ENCODE measurements at places on chromosomes 6 and 20.

DNA sequence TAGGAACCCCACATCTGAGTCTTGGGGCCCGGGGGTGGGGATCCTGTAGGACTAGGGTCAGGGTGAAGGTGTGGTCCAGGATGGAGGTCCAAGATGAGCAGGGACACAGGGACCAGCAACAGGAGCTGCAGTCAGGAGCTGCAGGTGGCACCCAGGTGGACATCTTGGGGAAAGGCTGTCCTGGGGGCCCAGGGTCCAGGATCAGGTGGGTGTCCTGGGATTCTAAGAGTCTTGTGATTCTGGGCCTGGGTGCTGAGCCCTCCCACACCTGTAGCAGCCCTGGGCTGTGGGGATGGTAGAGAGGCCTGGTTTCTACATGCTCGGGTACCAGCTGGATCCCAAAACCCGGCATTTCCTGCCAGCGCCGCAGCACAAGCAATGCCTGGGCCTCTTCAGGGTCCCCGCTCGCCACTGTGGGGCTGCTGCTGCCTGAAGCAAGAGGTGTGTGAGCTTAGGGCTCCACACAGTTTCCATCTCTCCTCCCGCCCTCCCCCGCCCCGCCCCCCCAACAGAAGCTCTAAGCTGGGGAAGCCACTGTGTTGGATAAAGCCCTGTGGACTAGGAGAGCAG is 20.7 kb downstream of the ERGIC3 start:
- no peak for DNase-seq

- DNase-seq = no peak
Observed at GRCh38 chr6:141986457-141986856, 146.3 kb upstream of the GJE1 start.

- DNase-seq = no peak
Observed at GRCh38 chr20:63591147-63591533, 17.1 kb upstream of the HELZ2 start.

DNA sequence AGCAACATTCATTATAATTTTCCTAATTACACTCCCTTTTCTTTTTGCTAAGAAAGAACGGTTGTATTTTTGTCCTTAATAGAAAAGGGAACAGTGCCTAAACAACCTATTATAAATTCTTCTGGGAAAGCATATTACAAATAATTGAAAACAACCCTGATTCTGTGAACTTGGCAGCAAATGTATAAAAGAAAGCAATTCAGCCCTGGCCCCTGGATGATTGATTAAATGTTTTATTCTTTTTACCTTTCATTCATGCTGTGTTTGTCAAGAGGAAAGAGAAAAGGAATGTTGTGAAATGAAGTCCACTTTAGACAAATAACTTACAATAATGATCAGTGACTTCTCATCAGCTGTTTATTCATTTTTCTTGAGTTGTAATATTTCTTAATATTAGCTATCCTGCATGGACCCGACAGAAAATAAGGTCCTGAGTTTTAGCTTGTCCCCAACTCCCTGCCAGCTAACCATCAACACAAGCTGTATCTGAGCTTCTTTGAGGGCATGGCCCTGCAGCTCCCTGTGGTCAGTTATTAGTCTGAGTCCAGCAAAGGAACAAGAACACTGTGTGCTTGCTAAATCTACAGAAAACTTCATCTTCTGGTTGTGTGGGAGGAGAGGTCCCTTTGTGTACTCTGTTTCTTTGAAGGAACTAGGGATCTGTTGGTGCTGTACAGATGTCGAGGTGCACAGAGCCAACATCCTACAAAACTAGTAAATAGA is 248.2 kb downstream of the LAMA2 start:
- no peak for DNase-seq

GRCh38 chr20:38962928-38963401 is 821 bp downstream of the DHX35 start:
- peak; percentile 51 for DNase-seq

- DNase-seq = no peak
Observed at GRCh38 chr6:89873721-89874120, 20.5 kb upstream of the GJA10 start.

DNA sequence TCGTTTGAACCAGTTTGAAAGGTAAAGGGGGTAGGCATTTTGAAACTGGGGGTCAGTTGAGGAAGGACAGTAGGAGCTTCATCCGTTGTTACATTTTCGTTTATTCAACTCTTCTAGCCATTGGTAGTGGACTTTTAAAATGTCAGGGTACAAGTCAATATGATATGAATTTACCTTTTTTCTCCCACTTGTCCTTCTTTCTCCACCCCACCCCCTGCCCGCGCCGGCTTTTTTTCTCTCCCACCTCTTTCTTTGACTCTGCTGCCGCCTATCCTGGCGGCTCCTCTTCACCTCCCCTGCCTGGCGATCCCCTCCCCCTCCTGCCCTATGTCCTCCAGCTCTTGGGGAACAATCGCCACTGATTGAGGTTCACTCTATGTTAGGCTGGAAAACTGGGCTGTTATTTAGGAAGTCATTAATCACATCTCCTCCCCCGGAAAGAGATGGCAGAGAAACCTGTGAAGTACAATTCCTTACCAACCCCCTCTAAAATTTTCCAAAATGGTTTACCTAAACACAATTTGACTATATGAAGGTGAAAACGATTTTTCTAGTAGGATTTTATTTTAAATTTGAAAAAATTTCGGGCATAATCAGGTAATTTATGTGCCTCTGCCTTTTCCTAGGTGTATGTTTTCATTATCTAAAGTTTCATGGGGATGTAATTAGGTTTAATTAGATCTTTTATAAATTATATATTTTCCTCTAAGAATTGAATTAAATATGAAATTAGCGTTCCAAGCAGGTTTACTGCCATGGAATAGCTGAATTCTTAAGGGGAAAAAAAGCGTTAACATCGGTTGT is 778 bp upstream of the LIN28B start:
- peak; percentile 68 for DNase-seq

DNA sequence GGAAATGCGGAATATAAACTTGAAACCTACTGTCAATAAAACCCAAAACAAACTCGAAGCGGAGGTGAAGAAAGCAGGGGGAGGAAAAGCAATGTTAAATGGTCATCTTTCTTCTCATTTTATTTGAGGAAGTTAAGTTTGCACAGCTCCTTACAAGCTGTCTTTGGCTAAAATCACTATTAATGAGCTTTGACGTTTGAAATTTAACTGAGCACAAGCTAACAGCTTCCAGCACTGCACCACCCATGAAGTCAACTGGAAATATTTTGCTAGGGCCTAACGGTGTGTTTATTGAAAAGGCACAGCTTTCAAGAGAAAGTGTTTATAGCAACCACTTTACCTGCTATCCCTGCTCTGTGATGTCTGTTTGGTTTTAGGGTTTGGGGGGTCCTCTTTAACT is 103.8 kb downstream of the PKHD1 start:
- no peak for DNase-seq

GRCh38 chr6:159602431-159603041 is 90.5 kb downstream of the SOD2 start:
- DNase-seq = no peak

DNA sequence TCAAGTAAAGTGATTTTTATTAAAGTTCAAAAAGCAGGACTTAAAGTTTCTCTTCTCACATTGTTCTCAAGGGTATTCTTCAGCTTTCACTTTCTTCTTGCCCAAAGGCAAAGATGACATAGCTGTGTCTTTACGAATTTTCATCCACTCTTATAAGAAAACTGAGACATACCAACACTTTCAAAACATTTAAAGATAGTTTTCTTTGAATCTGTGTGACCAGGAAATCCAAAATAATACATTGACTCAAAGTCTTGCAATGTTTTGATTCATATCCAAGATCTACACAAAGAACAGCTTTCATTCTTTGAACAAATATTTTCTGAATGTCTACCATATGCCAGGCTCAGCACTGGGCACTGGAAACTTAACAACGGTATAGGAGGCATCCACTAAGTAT is 117.9 kb downstream of the SIM1 start:
- DNase-seq = no peak

- DNase-seq = no peak
Observed at GRCh38 chr20:47669927-47670890, 115.1 kb downstream of the SULF2 start.

DNA sequence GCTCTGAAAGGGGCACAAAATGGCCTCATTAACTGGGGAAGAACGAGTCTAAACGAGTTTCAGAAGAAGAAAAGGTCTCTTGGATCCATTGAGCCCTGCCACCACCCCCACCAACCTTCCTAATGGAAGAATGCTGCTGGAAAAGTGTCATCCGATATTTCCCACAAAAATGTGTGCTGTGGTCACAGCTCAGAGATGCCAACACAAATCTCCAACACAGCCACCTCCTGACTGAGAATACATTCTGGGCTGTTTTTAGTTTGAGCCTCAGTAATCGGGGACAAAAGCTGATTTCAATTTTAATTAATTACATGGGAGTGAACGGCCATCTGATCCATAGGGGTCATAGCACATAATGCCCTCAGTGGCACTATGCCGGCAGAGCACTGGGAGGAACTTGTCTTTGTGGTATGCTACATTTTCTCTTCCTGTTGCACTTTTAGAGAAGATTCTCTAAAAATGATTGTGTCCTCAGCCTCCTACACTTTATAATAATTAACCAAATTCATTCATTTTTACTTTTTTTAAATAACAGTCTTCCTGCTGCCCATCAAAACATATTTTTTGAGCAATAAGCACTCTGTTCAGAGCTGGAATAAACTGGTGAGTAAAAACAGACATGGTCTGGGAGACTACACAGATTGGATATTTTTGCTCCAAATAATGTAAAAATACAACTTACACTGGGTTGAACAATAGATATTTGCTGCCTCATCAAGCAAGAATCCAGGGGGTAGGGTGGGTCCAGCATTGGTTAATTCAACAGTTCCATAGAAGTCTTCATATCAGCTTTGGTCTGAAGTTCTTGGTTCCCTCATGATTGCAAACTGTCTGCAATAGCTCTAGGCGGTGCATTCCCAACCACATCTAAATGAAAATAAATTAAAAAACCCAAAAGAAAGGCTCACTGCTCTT is 143.6 kb upstream of the TMEM170B start:
- DNase-seq = peak; percentile 24

DNA sequence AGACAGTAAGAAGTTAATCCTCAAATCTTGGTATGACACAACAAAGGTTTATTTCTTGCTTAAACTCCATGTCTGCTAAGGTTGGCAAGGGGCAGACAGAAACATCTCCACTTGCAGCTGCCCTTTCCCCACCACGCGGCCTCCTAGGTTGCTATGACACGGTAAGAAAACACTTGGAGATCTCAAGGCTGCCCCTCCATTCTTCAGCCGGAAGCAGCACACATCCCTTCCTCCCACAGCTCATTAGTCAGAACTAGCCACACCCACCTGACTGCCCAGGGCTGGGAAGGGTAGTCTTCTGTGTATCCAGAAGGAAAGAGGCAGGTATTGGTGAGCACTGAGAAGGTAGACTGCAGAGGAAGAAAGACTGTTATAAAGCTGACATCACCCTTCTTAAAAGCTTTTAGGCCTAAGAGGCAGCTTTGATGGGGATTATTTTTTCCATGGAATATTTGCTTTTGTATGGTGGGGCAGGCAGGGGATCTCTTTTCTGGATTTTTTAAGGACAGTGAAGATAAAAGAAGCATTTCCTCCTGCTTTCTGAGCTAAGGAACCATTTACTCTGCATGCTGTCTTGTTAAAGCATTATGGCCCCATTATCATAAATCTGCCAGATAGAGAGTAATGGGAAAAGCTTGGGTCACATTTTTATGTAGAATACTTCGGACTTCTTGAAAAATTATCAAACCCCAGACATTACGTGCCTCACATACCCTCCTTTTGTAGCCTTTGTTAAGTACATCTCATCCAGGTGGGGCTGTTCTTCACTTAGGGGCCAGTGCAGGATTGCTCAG is 41.6 kb downstream of the MRAP2 start:
- no peak for DNase-seq

DNA sequence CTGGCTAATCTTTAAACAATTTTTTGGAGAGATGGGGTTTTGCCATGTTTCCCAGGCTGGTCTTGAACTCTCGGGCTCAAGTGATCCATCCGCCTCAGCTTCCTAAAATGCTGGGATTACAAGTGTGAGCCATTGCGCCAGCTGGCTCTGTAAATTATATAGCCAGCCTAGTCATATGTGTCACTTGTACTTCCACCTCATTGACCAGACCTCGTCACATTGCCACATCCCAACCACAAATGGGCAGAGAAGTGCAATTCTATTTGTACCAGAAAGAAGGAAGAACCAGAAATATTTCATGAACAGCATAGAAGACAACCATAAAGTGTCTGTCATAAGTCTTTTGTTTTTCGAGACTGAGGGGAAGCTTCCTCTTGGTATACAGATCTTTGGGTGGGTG is 304.9 kb upstream of the RNF24 start:
- peak; percentile 96 for DNase-seq

- DNase-seq = no peak
Observed at GRCh38 chr6:5230081-5230480, 30.7 kb downstream of the LYRM4 start.

GRCh38 chr6:37812841-37813240 is 6.7 kb upstream of the ZFAND3 start:
- DNase-seq = peak; percentile 30

- no peak for DNase-seq
Observed at GRCh38 chr20:51584116-51584515, 41.6 kb upstream of the NFATC2 start.

- DNase-seq = no peak
Observed at GRCh38 chr6:149170564-149171452, 146.7 kb upstream of the TAB2 start.

GRCh38 chr20:51631011-51631950 is 88.8 kb upstream of the NFATC2 start:
- DNase-seq = peak; percentile 95

GRCh38 chr6:18153311-18153703 is 1.6 kb downstream of the TPMT start:
- no peak for DNase-seq

DNA sequence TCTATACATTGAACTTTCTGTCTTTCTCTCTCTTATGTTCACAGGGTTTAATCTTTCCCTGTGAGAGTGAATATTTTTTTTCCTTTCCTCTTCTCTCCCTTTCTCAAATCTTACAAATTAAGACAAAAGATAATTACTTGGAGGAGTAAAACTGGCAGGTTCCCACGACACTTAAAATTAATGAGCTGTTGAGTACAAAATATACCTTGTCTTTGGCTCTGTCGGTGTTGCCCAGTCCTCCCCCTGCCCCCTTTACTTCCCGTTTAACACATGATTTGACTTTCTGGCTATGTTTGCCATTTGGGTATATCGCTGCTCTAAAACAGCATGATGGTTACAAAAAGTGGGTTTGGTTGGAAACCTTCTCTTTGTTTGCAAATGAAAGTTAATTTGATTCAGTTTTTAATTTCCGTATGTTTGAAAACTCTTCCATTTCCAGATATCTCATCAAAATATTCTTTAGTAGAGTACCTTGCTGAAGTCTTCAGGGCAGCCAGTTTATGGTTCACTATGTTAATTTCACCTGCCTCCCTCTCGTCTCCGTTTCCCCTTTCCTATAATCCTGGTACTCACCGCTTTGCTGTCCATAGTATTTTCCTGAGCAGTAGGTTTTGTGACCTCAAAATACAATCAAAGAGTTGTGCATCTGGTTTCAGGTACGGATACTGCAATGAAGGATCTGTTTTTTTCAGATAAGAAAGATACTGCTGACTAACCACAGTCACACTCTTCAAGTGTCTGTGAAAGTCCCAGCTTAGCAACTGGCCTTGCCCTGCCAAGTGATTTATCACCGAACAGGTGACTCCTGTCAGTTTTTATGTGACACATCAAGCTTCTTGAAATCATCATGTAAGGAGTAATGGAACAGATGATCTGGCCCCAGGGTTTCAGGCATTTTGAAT is 181.2 kb downstream of the DTNBP1 start:
- DNase-seq = no peak

Data from NB4 (cell line).